ENCODE measurements at places on chromosomes 5 and 9.

DNA sequence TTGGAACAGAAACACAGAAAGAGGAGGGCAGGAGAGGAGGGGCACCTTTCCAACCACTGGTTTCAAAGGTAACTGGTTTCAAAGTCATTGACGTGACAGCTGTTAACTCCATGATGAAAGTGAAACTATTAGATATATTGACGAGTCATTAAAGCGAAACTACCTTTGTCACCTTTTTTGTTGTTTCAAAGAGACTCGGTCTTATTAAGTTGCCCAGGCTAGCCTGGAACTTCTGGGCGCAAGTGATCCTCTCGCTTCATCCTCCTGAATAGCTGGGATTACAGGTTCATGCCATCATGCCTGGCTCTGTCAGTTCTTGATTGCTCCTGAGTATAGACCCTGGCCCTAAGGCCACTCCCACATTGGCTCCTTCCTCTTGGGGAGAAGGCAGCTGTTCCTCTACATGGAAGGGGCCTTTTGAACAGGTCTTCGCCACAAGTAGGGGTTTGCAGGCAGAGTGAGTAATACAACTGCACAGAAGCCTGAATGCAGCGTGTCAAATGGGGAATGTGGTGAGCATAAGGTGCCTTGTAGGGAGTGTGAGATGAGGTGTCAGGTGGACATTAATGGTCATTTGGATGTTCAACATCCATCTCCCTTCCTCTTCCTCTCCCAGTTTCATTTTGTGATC, 3.4 kb upstream of the F12 start:
- DNase-seq, result no peak

GRCh38 chr5:174418809-174419539, 305.4 kb upstream of the MSX2 start:
- no peak for DNase-seq

DNA sequence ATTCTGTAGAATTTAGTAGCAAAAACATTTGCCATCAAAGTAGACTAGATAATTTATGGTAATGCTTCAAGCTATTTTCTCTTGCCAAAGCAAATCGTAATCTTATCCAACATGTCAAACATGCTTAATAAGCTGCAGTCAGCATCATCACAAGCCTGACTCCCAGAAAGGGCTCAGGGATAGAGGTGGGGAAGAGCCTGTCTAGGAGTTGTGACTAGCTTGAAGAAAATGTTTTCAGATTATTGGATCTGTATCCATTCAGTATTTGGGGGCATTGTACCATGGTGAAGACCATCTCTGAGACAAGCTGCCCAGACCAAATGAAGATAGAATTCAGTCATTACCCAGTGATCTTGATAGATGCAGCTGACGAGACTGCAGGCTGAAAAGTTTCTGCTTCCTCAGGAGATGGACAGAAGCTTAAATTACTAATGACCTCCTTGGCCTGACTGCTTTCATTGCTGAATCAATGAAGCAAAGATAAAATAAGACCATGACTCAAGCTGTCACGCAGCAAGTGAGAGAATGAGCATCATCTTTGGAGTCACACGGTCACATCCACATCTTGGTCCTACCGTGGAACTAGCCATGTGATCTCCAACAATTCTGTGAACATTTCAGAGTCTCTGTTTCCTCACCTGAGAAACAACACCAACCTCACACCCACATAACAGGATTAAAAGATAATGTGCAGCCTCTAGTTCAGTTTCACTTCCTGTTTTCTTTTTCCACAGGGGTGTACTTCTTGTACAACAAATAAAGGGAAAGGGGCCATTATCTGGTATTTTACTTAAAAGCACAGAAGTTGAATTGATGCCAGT, 9.4 kb downstream of the ERAP2 start:
- peak; percentile 75 for DNase-seq

- peak; percentile 30 for DNase-seq
Observed at GRCh38 chr5:34057118-34057517, 14.1 kb upstream of the C1QTNF3 start.

GRCh38 chr5:6492934-6493333, 44.3 kb downstream of the UBE2QL1 start:
- DNase-seq, result no peak

DNA sequence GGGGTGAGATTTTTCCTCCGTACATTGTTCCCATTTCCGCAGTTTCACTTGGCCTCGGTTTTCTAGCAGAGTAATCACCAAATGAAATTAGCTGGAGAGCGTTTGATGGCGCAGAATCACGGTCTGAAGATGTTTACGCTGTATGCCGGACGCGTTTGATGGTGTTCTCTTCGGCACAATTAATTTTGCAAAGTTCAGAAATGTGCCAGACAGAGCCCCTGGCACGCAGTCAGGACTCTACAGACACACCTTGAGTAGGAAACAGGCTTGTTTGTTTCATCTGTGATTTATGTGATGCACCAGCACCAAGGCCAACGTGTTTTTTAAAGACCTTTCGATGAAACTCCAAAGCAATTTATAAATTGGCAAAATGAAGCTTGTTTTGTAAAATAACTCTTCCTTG, 863 bp upstream of the LIFR start:
- DNase-seq, result no peak

GRCh38 chr5:178625679-178626483, 969 bp downstream of the CLK4 start:
- DNase-seq, result no peak

- DNase-seq, result no peak
Observed at GRCh38 chr9:83651558-83651957, 28.6 kb downstream of the IDNK start.

DNA sequence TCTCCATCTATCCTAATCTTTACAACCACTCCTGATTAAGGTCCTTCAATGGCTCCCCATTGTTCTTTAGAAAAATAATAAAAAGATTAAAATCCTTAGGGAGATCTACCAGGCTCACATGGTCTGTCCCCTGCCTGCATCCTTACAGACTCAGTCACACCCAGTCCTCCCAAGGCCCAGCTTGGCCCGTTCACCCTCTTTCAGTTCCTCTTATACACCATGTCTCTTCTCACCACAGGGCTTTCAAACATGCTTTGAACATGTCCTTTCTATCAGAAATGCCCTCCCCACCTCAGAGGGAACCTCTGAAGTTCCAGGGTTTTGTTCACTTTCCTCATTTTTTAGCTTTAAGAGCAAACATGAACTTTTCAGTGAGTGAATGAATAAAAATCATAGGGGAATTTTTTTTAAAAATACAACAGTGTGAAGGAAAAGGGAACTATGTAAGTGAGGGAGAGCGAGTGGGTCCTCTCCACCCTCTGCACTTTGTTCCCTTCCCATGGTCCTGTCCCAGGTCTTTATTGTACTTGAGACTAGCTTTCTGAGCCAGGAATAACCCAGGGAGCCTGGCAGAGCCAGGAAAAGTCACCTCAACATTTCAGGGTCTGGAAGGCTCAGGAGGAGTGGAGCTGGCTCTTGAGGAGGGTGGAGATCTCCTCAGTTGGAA, 55.3 kb downstream of the TRPC7 start:
- no peak for DNase-seq

DNA sequence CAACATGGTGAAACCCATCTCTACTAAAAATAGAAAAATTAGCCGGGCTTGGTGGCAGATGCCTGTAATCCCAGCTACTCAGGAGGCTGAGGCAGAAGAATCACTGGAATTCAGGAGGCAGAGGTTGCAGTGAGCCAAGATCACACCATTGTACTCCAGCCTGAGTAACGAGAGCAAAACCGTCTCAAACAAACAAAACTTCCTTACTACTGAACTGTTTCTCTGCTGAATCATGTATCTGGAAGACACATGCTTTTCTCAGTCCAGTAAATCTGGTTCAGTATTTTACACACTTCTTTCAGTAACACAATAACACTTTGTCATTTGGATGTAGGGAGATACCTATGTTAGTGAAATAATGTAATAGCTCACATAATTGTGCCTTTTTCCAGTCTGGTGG, 7.9 kb downstream of the TRMT10B start:
- peak; percentile 54 for DNase-seq

GRCh38 chr5:124582561-124582840, 163.9 kb downstream of the ZNF608 start:
- DNase-seq, result no peak

GRCh38 chr5:143051244-143052058, 281.3 kb downstream of the ARHGAP26 start:
- DNase-seq, result peak; percentile 83

- DNase-seq, result peak; percentile 40
Observed at GRCh38 chr5:132074091-132074771, 642 bp downstream of the CSF2 start.

- no peak for DNase-seq
Observed at GRCh38 chr5:157987259-157987658, 128.3 kb upstream of the CLINT1 start.

- DNase-seq, result no peak
Observed at GRCh38 chr9:105306351-105307140, 62.1 kb downstream of the SLC44A1 start.

- peak; percentile 95 for DNase-seq
Observed at GRCh38 chr5:126354012-126354857, 69.0 kb upstream of the GRAMD2B start.

GRCh38 chr5:151574444-151574996, 16.6 kb downstream of the FAT2 start:
- no peak for DNase-seq

DNA sequence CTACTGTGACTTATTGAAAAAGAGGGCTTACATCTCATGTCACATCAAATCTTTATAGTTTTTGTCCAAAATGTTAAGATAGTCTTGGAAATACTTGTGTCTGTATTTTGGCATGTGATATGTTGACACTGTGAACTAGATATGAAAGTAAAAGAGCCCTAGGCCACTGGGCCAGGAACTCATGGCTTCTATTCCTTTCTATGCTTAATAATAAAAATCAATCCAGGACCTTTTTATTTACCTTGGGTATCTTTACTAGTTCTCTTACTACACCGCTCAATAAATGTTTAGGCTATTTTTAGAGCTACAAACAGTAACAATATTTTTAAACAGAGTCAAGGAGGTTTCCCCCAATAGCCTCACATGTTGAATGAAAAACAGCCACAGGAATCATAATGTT, 348.6 kb upstream of the SLC24A2 start:
- DNase-seq, result no peak
